CD4-positive, alpha-beta T cell treated with Interferon alpha-2 for 1 hour (primary cell): ENCODE measurements at places on chromosomes 2 and 18.

GRCh38 chr2:54590216-54591120, 133.0 kb upstream of the EML6 start:
- DNase-seq, result no peak

GRCh38 chr2:157596992-157597681, 31.5 kb downstream of the ACVR1C start:
- peak; percentile 47 for DNase-seq

GRCh38 chr2:131410173-131410572, 46.2 kb upstream of the RAB6D start:
- no peak for DNase-seq

- DNase-seq, result no peak
Measured at GRCh38 chr2:127953128-127953718, 67.5 kb upstream of the AMMECR1L start.

DNA sequence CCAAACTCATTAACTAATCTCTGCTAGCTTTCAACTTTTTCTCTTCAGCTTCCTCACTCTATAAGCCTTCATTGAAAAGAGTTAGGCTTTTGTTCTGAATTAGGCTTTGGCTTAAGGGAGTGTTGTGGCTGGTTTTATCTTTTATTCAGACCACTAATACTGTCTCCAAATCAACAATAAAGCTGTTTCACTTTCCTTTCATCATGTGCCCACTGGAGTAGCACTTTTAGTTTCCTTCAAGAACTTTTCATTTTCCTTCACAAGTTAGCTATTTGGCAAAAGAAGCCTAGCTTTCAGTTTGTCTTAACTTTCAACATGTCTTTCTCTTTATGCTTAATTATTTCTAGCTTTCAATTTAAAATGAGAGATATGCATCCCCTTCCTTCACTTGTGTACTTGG, 271.7 kb upstream of the FSIP2 start:
- no peak for DNase-seq

DNA sequence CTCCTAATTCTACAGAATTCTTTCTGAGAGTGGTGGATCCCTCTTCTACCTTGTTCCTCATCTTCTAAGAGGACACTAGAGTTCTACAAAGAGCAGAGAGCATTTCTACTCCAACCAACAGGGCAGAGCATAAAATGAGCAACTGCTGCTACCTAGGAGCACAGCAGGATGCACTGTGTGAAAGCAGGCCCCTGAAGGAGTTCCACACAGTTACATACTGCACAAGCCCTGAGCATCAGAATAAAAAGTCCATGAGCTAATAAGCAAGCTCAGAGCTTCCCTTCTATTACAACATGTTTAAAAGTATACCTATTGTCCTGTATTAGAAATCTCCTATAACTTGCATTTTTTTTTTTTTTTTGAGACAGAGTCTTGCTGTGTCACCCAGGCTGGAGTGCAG, 8.4 kb downstream of the FHL2 start:
- no peak for DNase-seq

GRCh38 chr2:218010140-218010983, 7.6 kb upstream of the TNS1 start:
- peak; percentile 25 for DNase-seq

DNA sequence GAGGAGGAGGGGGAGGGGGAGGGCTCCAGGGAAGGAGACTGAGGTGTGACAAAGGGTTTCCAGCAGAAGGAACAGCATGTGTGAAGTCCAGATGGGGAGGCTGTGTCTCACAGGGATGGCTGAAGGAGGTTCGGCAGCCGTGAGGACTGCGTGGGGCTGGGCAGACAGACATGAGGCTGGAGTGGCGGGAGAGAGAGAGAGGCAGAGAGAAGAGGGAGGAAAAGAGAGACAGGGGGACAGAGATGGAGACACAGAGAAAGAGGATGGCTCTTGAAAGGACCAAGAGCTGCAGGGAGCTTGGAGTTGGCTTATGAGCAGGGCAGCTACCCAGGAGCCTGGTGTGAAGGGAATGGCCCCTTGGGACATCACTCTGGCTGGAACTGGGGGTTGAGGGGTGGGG, 138.9 kb upstream of the ASB18 start:
- DNase-seq, result no peak

DNA sequence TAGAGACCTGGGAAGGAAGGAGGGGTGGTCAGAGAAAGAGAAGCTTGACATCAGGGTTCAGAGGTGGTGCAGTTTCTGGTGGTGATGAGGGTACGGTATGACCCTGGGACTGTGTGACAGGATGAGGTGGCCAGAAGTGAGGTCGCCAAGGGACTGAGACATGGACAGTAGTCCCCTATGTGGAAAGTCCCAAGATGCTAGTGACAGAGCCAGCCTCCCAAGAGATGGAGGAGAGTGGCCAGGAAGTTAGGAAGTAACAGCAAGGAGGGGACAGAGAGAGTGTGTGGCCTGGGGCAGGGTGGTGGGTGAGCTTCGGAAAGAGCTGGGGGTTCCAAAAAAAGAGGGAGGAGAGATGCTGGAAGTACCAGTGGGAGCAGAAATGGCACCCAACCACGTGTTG, 66.0 kb downstream of the SMAD7 start:
- DNase-seq, result no peak

- no peak for DNase-seq
Measured at GRCh38 chr2:199466692-199467065, 8.9 kb upstream of the SATB2 start.

- DNase-seq, result no peak
Measured at GRCh38 chr2:196635156-196635555, 4.4 kb upstream of the CCDC150 start.

- no peak for DNase-seq
Measured at GRCh38 chr18:40157120-40157519, 1797.9 kb upstream of the PIK3C3 start.

GRCh38 chr2:120596191-120596811, 139.4 kb upstream of the GLI2 start:
- no peak for DNase-seq

DNA sequence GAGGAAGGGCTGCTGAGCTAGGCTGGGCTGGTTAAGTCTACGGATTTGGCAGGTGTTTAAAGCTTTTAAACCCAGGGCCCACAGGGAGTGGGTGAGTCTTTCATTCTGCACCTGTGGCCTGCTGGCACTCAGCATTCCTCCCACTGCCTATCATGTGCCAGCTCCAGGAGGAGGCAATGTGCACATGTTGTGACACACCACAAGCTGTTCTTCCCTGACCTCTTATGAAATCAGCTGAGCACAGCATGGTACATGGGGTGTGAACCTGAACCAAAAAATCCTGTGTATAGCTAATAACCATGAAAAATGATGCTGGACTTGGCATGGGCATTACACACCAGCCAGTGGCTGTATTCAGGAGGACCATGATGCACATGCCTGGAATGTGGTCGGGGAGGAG, 297.9 kb upstream of the MMADHC start:
- no peak for DNase-seq

DNA sequence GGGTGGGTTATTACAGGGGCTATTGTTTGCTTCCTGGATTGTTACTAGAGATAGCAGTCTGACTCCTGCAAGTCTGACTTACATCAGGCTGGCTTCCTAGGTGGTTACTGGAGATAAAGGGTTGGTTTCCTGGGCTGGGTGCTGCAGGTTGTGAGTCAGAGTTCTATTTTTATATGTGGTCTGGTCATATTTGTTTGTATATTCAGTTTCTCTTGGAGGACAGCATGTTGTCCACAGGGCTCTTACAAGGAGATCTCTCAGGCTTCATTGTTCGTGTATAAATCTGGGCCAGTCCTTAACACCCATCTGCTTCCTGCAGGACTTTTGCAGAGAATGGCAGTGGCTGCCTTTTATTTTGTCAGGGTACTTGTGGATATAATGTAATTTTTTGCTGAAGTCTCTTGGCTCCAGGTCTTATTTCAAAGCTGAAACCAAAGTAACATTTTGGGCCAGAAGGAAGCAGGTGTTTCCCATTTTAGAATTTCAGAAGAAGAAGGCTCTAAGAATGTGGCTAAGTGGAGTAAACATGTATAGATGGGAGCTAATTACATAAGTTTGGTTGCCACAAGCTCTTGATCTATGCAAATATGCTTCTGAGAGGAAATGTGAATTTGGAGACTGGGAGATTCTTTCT, 65.9 kb upstream of the SLC16A14 start:
- no peak for DNase-seq

DNA sequence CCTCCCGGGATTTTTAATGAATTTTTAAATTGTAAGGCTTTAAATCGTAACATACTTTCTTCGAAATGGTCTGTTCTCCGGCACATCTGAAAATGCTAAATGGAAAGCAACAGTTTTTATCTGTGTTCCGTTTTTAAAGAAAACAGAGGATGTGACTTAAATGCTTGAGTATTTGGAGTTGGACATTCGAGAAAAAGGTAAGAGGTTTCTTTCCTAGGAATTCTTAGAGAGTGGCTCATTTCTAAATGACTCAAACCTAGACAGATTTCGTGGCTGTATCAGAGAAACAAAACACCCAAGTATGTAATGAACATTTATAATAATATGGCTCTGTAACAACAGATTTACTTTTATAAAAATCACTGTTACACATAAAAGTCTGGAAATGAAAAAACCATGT, 177.6 kb upstream of the CCDC68 start:
- DNase-seq, result no peak

DNA sequence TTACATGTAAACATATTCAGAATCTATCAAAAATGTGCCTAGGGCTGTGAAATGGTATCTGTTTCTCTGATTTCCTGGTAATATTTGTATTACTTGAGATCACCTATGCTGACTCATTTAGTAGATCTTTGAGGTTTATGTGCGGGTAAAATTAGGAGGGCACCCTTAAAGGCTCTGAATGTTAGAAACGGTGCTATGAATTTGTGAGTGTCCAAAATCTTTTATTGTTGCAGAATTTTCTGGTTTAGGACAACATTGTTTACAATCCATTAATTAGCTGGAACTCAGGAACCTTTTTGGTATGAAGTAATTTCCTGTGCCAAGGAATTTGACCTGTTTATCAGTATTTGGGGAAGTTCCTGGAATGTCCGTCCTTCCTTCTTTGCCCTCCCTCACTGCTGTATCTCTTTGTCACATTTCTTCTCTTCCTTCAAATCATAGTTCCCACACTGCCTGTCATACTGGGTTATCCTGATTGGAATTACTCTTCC, 130.5 kb downstream of the TANC1 start:
- DNase-seq, result no peak

- DNase-seq, result no peak
Measured at GRCh38 chr18:57087644-57088376, 59.1 kb upstream of the BOD1L2 start.

- no peak for DNase-seq
Measured at GRCh38 chr2:6864923-6865345, 773 bp downstream of the CMPK2 start.

- DNase-seq, result no peak
Measured at GRCh38 chr18:79725486-79725885, 45.9 kb downstream of the CTDP1 start.

DNA sequence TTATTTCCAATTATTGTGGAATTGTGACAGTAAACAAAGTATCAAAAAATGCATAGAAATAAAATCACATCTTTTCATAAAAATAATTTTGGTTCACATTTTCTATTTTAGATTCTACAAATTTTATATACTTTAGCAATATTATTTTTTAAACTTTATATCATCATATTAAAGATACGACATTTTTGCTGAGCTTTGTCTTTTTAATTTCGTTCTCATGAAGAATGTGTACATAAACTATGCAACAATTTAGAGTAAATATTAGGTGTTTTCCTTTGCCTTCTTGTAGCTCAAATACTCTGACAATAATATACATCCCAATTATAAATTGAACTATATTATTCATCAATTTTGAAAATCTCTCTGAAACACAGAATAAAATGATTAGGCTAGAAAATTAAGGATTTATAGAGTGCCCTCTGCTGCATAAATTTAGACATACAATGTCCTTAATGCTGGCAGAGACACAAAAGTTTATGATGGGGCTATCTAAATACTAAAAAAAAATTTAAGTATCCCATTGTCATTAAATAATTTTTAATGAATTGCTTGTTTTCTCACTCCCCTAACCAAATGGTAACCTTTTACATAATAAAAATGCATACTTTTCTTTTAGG, 45.7 kb downstream of the CCDC102B start:
- no peak for DNase-seq

- DNase-seq, result no peak
Measured at GRCh38 chr2:178223806-178224205, 29.5 kb downstream of the OSBPL6 start.

DNA sequence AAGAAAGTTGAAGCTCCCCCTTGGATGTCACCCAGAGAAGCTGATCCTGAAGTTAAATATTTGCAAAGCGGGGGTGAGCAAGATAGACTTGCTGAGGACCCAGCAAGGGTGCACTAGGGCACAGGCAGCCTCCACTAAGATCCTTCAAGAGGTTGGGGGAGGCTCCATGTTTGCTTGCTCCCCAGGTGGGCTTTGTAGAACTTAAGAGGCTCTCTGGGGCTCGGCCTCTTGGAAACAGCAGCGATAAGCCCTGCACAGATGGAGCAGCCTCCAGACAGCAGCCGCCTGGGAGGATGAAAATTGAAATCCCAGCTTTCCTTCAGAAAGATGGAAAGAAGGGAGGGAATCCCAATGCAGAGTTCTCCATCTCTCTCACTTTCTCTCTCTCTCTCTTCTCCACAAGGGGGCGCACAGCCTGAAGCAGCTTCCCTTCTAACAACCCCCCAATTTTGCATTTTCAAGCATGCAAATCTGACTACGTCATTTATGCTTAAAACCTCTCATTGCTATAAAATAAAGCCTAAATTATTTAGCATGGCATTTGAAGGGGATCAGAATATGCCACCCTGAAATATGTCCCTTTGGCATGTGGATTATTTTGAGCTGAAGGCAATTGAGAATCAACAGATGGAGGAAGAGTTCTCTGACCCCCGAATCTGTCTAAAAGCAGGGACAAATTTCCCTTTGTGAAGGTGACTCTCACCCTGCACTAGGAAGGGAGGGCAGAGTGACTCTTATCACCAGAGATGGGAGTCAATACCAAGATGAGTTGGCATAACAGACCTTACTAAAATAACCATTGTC, 185.7 kb upstream of the KLHL29 start:
- peak; percentile 3 for DNase-seq

DNA sequence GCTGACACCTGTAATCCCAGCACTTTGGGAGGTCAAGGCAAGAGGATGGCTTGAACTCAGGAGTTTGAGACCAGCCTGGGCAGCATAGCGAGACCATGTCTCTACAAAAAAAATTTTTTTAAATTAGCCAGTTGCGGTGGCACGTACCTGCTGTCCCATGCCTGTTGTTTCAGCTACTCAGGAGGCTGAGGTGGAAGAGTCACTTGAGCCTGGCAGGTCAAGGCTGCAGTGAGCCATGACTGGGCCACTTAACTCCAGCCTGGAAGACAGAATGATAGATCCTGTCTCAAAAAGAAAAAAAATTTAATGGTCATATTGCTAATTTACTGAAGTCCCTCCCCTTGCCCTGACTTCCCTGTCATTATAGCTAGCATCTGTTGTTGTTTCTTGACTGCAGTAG, 112.6 kb downstream of the ARHGAP28 start:
- no peak for DNase-seq

GRCh38 chr18:56433919-56434318, 204.5 kb downstream of the TXNL1 start:
- no peak for DNase-seq

DNA sequence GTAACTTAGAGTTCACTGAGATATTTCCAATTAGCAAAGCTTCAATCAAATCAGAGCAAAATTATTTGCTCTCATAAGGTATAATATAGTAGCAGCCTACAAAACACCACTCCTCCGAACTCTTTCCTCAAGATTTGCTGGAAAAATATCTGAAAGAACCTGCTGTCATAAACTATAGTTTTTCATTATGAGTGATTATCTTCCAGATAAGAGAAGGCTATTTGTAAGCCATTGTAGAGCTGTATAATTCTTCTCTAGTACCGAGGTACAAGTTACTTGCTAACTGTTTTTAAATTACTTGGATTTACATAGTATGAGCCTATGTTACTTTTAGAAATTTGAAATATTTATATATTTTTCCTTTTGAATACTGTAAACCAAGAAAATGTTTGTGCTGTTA, 2.1 kb downstream of the NDC80 start:
- no peak for DNase-seq
